Activated T-cell treated with anti-CD3 and anti-CD28 coated beads, Interleukin-2, amount 50 U/mL, for 1 hour (primary cell): ENCODE measurements at places on chromosomes 7 and 10.

- DNase-seq, result no peak
These were observed 39.2 kb downstream of the PAPOLB start for GRCh38 chr7:4822677-4823076.

- no peak for DNase-seq
These were observed 457.6 kb downstream of the PLXNA4 start for GRCh38 chr7:132118641-132119040.

- DNase-seq, result no peak
These were observed 357.3 kb downstream of the CRPPA start for GRCh38 chr7:16063716-16064675.

- no peak for DNase-seq
These were observed 478.4 kb downstream of the NRG3 start for GRCh38 chr10:82353381-82353780.

DNA sequence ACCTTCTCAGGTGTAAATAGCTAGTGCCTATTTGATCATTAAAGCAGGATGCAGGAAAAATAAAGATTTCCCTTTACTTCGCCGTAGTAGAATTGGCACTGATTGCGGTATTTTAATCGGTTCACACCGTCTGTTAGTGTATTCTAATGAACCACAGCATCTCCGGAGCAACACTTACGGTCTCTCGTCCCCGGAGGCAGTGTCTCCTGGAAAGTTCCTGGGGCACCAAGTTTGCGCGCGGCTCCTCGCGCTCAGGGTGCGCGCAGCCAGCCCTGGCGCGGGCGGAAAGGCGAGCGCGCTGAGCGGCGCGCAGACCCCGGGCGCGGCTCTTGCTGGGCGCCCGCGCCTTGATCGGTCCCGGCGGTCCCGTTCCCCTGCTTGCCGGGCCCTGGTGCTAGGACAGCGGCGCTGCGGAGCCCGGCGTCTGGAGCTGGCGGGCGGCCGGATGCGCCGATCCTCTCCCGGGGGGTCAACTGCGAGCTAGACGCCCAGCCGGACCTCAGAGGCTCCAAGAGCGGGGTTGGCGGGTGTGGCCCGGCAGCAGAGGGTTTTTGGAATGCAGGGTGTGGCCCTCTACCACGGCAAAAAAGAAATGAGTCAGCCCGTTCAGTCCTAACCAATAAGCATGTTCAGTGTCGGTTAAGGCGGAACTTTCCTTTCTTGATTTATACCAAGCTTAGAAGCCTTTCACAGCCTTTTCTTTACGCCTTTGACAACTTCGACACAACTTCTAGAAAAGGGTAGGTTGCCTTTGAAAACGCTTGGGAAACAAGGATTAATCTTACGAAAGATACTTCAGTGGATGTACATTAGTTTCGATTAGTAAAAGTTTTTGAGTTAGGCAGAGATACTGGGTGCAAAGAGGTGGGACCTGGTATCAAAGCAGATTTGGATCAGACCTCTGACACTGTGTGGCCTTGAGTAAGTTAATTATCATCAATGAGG is 166.8 kb upstream of the ASAH2 start:
- DNase-seq, result peak; percentile 47

DNA sequence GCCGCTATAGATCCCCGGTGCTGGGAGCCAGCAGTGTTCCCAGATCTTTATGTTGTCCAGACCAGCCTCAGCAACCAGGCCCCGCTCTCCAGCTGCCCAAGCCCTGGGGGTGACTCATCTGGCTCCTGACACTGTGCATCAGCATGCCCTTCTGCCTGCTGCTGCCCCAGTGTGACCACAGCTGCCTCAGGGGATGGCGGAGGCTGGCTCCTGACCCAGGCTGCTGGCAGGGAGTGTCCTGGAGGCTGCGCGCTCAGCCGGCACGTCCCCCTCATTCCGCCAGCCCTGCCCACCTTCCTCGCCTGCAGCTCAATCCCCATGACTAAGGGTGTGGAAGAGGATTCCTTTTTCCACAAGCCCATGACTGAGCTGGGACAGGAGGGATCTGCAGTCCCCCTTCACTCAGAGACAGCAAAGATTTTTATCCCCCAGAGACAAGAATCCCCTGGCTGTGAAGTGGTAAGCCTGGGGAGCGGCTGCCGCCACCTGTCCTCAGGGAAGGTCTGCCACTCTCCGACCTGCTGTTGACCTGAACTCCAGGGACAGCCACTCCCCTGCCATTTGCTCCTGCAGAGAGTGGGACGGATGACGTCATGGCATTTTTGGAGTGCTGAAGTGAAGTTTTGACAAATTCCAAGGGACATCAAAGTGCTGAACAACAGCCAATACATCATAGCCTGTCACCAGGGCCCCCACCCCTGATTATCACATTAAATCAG is 182.8 kb upstream of the BMPER start:
- DNase-seq, result no peak

DNA sequence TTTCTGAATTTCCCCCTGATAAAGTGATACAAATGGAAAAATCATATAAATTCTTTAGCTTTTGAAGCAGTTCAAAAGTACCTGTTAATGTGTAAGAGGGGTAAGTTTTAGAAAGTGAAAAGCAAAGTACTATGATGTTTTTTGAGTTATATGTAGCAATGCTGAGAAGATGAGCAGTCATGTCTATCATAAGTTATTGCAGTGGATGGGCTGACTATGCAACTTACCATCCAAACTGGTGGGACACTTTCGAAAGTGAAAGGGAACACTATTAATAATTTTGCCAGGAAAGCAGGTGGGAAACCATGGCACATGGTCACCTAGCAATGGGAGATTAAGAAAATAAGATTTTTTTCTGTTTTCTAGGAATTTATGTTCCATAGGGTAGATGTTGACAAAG is 4.1 kb downstream of the MINPP1 start:
- DNase-seq, result no peak

DNA sequence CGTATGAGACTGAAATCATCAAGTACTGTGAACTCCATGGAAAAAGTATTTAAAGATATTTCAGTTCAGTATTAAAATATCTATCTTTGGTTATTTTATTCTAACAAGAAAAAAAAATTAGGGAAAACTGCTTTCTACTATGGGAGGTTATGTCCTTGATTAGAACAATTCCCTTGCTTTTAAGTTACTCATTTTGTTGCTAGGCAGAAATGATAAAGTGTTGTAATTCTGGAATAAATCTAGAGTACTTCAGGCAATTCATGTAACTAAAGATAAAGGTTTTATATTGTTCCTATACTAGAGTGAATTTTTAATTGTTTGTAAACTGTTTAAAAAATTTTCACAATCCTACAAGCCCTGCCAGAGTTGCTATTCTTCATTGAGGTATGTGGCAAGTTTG is 92.0 kb downstream of the BBS9 start:
- DNase-seq, result no peak

DNA sequence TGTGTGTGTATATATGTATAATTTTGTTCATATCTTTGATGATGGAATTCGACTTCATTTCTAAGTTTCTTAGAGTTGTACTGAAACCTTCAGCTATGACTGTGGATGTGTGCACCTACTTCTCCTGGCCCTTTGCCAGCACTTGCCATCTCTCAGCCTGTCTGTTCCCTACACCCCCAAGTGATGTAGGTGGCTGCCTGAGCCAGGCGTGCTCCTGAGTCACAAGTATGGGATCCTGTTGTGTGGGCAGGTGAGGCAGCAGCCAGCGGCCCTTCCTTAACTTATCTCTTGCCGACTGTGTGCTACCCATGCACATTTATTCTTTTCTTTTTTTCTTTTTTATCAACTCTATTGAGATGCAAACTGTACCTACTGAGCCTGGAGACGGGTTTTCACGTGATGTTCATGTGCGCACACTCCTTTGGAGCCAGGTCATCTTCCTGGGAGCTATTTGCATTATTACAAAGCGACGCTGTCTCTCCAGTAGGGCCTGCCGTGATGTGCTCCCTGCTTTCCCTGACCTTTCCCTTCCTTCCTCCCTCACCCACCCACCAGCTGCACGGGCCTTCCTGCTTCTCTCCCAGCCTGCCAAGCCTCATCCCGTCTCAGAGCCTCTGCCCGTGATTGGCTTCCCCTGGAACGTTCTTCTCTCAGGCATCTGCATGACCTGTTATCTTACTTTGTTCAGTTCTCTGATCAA is 31.3 kb upstream of the GALNT11 start:
- no peak for DNase-seq

DNA sequence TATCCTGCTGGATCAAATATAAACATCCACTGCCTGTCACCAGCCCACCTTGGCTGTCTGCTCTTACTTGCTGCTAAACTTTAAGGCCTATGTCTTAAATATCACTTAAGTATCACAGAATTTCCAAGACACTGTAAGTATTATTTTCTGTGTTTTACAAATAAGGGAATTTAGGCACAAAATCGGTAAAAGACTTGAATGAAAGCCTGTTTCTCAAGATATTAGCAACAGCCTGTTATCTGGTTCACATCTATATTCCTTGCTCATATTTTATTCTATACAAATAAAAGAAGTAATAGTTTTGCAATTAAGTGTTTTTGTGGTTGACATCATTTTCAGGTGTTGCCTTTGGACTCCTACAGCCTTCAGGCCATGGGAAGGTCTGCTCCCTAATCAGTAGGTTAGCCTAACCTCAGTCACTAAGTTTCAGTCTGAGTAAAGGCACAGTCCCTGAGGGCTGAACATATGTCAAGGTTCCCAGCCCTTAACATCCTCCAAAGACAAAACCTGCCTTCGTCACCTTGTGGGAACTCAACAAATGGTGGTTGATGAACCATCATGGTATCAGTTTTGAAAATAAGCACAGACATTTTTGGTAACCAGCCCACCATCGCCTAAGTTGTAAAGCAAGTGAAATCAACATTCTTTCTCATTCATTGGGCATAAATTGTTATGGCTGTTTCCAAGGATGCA is 127.1 kb downstream of the CREB5 start:
- DNase-seq, result no peak

DNA sequence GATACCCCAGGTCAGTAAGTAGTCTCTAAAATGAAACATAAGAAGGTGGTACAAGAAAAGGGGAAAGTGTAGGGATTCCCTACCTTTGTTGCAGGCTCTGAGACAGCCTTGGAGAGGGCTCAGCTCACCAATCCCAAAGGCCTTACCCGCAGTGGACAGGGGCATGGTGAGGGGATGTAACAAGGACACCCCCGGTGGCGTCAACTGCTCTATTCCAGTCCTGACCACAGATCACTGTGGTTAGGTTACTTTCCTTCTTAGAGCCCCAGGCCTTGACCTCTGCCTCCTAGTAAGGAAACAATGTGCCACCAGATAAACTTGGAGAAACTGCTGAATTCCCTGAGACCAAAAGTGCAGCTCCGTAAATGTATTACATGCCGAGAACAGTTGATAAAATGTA is 17.5 kb downstream of the PLXNA4 start:
- DNase-seq, result no peak

DNA sequence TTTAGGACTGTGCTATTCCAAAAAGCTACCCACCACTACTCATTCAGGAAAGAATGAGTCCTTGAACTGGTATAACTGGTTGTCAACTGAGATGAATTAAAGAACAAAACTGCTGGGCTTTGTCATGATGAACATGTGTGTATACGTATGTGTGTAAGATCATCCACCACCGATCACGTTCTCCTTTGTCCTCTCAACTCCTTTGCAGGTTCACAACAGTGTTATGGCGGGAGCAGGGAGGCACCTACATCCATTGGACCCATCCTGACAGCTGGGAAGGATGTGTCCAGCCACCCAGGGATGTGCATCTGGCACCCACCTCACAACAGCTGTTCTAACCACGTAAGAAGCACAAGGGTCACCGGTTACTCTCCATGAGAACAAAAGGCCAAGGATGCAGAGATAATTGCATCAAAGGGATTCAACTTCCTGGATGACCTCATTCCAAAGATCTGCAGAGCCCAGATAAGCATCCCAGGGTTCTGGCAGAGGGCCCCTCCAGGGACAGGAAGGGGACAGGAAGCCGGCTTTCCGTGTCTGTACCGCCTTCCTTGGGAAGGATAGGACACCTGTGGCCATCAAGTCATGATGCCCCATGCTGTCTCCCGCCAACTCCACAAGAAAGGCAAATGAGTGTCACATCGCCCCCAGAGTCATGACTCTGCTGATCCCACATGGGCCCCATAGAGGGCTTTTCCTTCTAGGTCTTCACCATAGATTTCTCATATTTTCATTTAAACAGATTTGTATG is 66.1 kb downstream of the STEAP1B start:
- no peak for DNase-seq

DNA sequence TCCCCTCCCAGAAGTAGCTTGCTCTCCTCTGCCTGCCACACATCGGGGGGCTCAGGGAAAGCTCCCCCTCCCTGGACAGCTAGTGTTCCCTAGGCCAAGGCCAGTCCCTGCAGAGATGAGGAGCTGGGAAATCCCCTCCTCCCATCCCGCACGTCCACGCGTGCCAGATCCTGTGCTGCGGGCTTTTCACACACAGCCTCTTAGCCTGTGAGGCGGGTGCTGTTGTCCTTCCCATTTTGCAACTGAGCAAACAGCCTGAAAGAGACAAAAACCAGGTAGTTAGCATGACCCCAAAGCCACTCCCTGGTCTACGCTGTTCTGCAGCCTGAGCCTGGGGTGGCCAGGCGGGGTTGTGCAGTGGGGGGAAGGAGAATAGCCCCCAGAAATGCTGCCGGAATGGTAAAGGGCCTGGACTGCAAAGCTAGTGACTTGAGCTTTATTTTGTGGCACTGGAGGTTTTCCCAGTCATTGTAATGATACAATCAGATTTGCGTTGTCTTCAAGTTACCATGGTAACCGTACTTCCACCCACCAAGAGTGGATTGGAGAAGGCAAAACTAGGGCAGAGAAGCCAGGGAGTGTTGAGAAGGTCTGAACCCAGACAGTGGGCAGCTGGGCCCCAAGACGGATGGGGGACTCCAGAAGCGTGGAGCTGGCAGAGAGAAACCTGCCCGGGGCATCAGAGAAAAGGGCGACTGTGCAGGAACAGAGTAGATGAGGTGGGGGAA is 98.6 kb upstream of the KCTD7 start:
- DNase-seq, result no peak

GRCh38 chr7:3065724-3066143 is 22.1 kb upstream of the CARD11 start:
- DNase-seq, result peak; percentile 65

- no peak for DNase-seq
These were observed 76.3 kb upstream of the PRKAR2B start for GRCh38 chr7:106968160-106968559.

GRCh38 chr10:58641708-58642107 is 129.0 kb downstream of the BICC1 start:
- DNase-seq, result no peak

DNA sequence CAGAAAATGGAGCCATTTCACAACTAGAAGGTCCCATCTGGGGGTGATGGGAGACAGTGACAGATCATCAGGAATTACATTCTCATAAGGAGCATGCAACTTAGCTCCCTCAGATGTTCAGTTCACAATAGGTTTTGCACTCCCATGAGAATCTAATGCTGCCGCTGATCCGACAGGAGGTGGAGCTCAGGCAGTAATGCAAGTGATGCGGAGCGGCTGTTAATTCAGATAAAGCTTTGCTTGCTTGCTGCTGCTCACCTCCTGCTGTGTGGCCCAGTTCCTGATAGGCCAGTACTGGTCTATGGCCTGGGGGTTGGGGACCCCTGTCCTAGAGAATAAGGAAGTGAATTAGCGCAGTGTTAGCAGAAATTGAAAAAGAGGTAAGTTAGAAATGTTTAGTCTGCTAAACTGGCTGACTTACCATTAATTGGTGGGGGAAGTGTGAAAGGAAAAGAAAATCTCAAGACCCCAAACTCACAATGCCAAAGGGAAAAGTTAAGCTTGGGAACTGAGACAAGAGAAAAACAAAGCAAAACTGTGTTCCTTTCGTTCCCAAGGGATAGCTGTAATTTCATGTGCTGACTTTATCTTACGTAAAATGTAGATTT is 76.4 kb downstream of the LYZL2 start:
- no peak for DNase-seq

GRCh38 chr7:142880876-142881505 is 4.6 kb downstream of the TRPV6 start:
- peak; percentile 44 for DNase-seq
